Mammary epithelial cell (primary cell): ENCODE measurements at places on chromosomes 16 and 17. TPM values are rescaled to one million over a fixed set of nuclear protein-coding genes. Genes with fewer than 3 reads are reported as not detected.

DNA sequence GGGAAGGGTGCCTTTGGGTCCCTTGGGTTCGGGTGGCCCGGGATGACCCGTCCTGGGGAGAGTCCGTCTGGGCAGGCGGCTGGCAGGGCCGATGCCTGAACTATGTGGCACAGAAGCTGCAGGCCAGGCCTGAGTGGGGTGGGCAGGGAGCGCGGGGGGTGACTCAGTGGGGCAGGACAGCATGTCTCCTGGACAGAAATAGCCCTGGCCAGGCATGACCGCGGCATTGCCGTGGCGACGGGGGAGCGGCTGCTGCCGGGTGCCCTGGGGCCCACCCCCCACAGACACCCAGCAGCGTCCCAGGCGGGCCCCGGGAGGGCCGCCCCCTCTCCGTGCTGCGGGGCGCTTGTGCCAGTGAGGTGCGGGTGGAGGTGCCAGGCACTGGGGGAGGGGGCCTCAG, 1.8 kb upstream of the C1QTNF8 start:
- no peak for DNase-seq

Gene CDRT4
- total RNA-seq = 8.0 and 11.2 TPM in 2 replicates

GRCh38 chr16:81815429-81815766, 36.3 kb downstream of the PLCG2 start:
- DNase-seq = no peak

Gene ATAD5
- total RNA-seq = 1.2 TPM

DNA sequence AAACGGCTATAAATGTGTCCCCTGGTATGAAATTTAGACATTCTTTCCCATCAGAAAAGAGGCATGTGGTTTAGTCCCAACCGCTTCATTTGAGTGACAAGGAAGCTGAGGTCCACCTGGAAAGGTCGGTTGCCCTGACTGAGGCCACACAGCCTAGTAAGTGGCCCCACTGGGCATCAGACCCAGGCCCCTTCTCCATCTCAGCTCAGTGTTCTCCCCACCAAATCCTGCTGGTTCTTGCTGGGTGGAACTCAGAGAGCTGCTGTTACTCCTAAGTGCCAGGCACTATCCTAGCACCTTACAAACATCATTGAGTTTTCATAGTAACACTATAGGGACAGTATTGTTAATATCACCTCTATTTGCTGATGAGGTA, 153.5 kb downstream of the SOCS1 start:
- no peak for DNase-seq

- DNase-seq = no peak
Measured at GRCh38 chr17:16349431-16349830, 3.8 kb downstream of the CENPV start.

Gene CLDN6
- not detected for total RNA-seq

DNA sequence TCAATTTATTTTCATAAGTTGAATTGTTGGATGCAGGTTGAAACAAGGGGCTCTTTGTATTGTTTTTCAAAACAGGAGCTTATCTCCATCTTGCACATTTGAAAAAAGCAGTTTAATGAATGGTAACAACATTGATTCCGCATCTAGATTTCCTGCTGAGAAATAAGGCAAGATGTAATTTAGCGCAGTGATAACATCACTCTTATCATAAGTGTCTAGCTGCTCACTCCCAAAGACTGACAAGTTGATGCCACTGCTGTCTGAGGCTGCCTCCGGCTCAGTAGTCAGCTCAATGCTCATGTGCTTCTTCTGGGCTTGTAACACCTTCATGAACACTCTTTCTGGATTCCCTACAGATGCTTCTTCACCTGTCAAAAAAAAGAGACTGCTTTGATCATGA, 92.4 kb downstream of the KPNA2 start:
- no peak for DNase-seq

DNA sequence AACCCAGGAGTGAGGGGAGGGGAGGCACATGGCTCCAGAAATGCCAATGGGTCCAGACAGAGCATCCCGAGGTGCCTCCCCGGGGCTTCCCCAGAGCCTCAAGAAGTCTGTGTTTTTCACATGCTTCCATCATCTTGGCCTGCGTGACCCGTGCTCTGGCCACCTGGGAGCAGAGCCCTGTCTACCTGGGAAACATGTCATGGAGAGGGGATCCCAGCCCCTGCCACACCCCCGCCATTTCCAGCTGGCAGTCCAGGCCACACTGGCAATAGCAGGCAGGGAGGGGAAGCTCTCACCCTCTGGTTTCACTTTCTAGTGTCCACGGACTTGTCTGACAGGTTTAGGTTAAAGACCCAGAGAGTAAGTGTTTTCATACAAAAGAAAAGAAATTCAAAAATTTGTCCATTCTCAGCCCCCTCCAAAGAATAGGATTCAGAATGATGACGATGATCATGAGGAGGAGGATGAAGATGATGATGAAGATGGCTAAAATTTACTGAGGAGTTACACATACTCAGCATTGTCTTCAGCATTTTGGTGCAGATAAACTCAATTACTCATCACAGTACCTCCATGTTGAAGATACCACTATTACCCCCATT, 9.0 kb downstream of the SMIM5 start:
- peak; percentile 21 for DNase-seq

GRCh38 chr17:62611292-62611691, 16.2 kb upstream of the MRC2 start:
- DNase-seq = no peak
